ENCODE measurements at places on chromosomes 1 and 21.

DNA sequence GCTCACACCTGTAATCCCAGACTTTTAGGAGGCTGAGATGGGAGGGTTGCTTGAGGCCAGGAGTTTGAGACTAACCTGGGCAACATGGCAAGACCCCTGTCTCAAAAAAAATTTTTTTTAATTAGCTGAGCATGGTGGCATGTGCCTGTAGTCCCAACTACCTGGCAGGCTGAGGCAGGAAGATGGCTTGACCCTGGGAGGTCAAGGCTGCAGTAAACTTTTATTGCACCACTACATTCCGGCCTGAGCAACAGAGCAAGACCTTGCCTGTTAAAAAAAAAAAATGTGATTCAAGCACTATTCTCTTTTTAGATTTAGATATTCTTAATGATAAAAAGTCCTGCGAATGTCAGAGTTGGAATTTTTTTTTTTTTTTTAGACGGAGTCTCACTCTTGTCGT lies 102.5 kb upstream of the L1TD1 start:
- DNase-seq = no peak

GRCh38 chr1:245608271-245608670 lies 453.5 kb downstream of the KIF26B start:
- no peak for DNase-seq

DNA sequence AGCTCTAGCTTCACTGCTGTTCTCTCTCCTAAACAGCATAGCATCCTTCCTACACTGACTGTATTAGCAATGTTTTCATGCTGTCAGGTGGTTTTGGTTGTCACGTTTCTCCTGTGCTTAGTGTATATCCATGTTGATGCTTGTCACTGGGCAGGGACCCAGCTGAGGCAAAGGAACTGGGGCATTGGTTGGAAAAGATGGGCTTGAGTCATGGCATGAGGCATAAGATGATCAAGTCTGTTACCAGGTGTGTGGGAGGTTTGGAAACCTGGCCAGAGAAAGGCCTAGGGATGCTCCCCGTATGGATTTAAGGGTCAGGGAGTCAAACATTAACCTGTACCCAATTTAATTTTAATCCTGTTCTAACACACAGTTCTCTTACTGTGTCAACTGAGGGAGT lies 69.6 kb downstream of the OSBPL9 start:
- DNase-seq = no peak

GRCh38 chr1:5601516-5601915 lies 390.7 kb downstream of the NPHP4 start:
- no peak for DNase-seq

GRCh38 chr1:41847733-41848132 lies 71.0 kb downstream of the HIVEP3 start:
- DNase-seq = no peak

- no peak for DNase-seq
These were observed 34.3 kb upstream of the CACYBP start for GRCh38 chr1:174965362-174966007.

DNA sequence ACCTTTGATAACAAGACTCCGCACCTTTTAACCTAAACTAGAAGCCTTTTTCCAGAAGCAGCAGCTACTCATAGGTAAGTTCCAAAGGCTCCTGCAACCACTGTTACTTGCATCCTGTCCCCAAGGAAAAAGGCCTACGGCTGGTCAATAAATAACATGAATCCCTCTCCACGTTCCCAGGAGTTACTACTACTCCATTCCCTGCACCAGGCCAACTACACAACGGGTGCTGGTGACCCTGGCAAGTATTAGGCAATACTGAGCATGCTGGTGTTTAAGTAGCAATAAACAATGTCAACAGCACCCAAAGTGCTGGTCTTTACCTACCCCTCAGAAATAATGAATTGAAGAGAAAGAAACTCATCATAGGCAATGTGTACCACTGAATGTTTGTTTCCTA lies 7.7 kb downstream of the GNG12 start:
- no peak for DNase-seq

- no peak for DNase-seq
These were observed 19.9 kb downstream of the INSRR start for GRCh38 chr1:156838972-156839371.

- no peak for DNase-seq
These were observed 29.6 kb downstream of the KCNC4 start for GRCh38 chr1:110239441-110240430.

DNA sequence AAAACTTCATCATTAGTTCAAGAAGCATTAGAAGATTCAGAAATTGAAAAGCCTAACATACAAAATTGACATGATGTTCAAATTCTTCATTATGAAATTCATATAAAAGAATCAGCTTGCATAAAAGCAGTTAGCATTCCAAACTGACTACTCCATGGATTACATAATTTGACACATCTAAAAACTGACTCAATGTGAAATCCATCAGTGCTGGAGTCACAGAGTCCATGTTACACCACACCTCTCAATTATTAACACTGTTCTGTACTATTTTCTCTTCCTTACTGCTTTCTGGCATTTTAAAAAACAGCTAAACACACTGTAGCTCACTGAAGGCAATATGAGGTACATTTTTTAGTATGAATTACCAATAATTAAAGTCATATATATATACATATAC lies 28.0 kb downstream of the ARHGAP29 start:
- DNase-seq = peak; percentile 66

DNA sequence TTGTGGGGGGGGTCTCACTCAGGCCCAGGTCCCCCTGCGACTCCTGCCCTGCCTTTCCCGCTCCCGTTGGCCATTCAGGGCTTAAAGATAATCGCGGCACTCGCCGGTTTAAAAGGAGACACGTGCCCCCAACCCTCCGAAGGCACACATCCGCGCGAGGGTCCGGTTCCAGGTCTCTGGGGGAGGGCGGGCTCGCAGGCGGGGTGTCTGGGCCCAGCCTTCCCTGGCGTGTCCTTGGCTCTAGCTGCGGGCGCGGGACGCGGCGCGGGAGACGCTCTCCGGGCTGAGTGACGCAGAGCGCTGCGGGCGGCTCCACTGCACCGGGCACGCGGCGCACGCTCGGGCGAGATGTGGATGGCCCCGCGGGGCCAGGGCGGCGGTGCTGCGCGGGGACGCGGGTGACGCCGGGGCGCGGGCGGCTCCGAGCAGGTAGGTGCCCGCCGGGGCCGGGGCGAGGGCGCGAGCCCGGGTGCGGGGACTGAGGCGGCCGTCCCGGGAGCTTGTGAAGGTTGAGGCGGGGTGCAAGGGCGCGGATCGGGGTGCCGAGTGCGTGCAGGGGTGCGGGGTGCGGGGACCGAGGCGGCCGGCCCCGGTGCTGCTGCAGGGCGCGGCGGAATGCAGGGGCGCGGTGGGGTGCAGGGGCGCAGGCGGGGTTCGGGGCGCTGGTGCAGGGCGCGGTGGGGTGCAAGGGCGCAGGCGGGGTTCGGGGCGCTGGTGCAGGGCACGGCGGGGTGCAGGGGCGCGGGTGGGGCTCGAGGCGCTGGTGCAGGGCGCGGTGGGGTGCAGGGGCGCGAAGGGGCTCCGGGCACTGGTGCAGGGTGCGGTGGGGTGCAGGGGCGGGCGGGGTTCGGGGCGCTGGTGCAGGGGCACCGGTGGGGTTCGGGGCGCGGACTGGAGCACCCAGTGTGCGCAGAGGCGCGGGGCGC lies 3.3 kb upstream of the TRPM2 start:
- DNase-seq = no peak

- no peak for DNase-seq
These were observed 87.5 kb downstream of the DDX20 start for GRCh38 chr1:111843177-111843576.

GRCh38 chr1:201618905-201619304 lies 80.0 kb downstream of the NAV1 start:
- no peak for DNase-seq

GRCh38 chr1:14110040-14110439 lies 410.1 kb downstream of the PRDM2 start:
- no peak for DNase-seq

GRCh38 chr21:18840239-18840638 lies 436.7 kb upstream of the TMPRSS15 start:
- no peak for DNase-seq

DNA sequence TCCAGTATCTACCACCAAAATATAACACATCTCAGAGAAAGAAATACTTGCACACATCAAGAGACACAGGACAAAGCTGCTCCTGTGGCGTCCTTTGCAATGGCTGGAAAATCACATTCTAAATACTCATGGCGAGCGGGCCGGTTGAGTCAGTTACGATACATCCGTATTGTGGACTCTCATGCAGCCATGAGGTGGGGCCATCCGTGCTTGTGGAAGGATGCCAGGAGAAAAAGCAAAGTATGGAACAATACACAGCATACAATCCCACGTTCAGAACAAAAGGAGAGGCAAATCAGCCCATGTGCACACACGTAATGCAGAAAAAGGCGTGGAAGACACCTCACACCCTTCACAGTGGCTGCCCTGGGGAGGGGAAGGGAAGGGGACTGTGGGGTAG lies 13.1 kb downstream of the ATP13A2 start:
- no peak for DNase-seq

- DNase-seq = no peak
These were observed 25.2 kb upstream of the PCBP3 start for GRCh38 chr21:45618287-45618686.

DNA sequence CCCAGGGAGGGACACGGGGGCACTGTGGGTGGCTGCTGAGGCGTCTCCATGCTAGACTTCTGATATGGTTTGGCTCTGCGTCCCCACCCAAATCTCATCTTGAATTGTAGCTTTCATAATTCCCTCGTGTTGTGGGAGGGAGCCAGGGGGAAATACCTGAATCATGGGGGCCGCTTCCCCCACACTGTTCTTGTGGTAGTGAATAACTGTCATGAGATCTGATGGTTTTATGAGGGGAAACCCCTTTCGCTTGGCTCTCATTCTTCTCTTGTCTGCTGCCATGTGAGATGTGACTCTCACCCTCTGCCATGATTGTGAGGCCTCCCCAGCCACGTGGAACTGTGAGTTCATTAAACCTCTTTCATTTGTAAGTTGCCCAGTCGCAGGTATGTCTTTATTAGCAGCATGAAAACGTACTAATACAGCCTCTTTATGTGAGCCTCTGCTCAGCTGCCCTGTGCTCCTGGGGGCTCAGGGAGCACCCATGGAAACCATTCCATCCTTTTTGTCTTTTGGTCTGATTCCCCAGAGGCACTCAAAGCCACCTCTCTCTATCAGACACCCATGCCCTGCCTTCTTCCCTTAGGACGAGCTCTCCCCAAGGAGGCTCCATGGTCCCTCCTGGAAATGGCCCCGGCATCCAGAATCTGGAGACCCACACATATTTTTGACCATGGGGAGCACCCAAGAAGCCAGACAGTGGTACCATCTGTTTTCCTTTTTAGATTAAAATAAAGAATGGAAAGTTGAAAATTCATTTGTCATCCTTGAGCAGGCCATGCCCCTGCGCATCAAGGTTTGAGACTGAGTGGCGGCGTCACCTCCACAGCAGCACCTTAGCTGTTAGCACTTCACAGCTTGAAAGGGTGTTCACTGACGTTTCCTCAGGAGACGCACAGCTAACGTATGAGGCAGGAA lies 65.9 kb upstream of the FAM20B start:
- DNase-seq = no peak

GRCh38 chr1:44294588-44295007 lies 60.5 kb downstream of the ERI3 start:
- peak; percentile 97 for DNase-seq

GRCh38 chr1:16152481-16153087 lies 3.3 kb downstream of the EPHA2 start:
- no peak for DNase-seq

- no peak for DNase-seq
These were observed 205.8 kb downstream of the PLA2G4A start for GRCh38 chr1:187034501-187034900.

GRCh38 chr1:109274533-109275476 lies 8.1 kb downstream of the PSRC1 start:
- no peak for DNase-seq

DNA sequence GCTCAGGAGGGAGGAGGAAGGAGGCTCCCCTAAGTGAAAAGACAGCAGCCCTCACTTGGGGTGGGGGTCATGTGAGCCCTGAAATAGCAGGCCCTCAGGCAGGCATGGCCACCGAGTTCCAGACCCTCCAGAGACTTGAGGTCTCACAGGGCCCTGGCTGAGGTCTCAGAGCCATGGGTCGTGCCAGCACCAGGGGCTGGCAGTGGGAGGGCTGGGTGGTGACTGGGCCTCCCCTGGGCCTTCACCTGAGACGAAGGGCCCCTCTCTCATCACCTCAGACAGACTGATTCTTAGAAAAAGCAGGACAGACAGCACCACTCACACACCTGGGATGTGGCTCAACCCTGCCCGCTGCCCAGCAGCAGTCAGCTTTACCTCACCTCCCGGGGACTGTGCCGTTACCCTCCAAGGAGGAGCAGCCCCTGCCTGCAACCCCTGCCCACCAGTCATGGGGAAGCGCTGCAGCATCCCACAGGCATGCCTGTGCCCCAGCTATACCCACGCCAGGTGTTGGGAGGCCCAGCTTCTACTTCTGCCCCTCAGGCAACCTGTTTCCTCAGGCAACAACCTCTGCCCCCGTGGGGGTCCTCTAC lies 42.6 kb upstream of the LRP8 start:
- no peak for DNase-seq

GRCh38 chr21:15839601-15840000 lies 109.8 kb downstream of the USP25 start:
- DNase-seq = no peak

Data from stromal cell of bone marrow (primary cell).